T-helper 22 cell (primary cell): ENCODE measurements at places on chromosomes 11 and 22.
A peak's percentile ranks its signal among the peaks of the same experiment; 100 is the strongest.

DNA sequence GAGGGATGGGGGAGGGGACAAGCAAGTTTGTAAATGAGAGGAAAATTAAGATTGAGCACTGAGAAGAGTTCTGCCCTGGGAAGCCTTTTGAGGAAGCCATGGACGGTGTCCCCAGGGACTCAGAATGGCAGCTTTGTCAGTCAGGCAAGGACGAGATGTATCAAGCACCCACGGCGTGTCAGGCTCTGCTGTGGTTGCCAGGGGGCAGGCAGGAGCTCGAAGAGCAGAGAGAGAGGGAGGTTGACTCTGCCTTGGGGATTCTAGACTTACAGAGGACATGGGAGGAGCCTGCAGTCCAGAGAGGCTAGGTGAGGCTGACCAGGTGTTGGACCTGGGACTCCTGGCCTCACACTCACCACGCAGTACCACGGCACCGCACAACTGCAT is 29.1 kb upstream of the SYT7 start:
- no peak for DNase-seq

GRCh38 chr11:10303558-10304363 is 1.1 kb upstream of the ADM start:
- no peak for DNase-seq

- DNase-seq, result no peak
Observed at GRCh38 chr11:123493349-123494063, 63.4 kb downstream of the GRAMD1B start.

- DNase-seq, result no peak
Observed at GRCh38 chr11:128305588-128305987, 281.8 kb downstream of the ETS1 start.

DNA sequence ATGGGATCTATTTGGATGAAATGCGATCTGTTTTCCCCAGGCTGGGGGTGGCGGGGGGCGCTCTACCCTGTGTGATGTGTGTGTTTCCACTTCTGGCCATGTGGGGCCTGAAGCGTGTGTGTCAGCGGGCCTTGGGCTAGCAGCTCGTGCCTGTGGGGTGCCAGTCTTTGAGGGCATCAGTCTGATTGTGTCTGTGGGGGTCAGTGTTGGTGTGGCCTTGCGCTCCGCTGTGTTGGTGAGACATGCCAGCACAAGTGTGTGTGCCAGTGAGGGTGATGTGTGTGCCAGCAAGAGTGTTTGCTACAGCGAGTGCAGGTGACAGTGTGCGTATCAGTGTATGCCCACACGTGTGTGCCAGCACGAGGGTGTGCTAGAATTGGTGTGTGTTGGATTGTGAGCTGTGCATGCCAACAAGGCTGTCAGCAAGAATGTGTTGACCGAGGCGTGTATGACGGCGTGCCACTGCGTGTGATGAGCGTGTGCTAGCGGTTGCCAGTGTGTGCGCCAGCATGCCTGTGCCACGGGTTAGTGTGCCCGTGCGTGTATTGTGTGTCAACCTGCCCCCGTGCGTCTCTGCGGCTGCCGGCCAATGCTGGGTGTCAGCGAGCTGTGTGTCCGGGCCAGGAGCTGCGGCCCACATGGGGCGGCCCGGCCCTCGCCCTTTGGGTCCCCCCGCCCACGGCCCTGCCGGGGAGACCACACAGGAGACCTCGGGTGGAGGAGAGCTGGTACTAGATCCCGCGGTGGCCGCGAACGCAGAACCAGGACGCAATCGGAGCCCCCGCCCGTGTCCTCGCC is 519 bp downstream of the ARRB1 start:
- DNase-seq, result peak; percentile 20

DNA sequence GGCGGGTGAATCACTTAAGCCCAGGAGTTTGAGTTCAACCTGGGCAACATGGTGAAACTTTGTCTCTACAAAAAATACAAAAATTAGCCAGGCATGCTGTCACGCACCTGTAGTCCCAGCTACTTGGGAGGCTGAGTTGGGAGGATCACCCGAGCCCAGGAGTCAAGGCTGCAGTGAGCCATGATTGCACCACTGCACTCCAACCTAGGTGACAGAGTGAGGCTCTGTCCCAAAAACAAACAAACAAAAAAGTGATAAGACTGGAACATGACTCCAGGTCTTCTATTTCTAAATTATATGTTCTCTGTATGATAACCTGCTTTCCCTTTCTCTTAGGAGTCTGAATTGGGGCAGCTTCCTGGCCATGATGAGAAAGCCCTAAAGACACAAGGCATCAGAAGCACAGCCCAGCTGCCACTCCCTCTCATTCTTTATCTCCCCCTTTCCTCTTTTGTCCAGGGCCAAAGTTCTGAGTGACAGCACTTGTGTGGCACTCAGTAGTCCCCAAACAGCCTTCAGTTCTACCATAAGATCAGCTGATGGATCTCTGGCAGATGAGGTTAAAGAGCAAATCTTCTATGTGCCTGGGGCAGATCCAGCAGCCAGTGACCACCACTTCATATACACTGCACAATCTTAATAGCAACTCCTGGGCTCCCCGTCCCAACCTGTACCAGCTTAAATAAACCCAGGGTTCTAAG is 136.0 kb downstream of the C11orf58 start:
- DNase-seq, result no peak

DNA sequence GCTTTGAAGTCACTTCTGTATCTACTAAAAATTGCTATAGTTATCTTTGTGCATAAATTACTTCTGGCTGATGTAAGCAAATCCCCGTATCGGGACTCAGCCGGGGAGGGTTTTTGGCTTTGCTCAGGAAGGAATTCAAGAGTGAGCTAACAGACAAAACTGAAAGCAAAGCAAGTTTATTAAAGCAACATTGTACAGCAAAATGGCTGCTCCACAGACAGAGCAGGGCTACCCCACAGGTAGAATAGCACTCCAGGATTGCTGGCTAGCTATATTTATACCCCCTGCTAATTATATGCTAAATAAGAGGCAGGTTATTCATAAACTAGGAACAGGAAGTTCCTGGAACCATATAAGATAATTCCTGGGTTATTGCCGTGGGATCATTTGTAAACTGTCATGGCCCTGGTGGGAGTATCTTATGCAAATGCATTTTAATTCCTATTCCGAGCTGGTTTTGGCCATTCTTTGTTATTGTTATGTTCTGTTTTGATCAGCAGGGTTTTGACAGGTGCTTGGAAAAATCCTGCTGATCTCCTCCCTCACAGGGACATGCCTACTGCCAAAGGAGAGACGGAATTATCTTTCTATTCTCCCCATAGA is 15.2 kb downstream of the MIF start:
- no peak for DNase-seq

DNA sequence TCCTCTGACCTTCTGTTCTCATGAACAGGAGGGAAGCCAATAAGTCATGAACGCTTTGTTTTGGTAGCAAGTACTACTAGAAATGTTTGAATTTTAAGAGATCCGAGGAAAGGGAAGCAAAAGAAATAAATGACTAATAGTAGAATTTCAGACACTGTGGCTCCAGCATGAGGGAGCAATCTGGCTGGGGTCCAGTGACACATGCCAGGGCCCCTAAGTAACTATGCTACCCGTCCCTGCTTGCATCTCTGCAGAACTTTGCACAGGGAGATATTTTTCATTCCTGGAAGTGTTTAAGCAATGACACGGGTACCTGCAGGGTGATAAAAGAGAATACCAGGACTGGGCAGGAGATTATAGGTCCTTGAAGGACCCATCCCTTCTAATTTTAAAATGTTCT is 7.3 kb upstream of the ADAMTS8 start:
- DNase-seq, result no peak

DNA sequence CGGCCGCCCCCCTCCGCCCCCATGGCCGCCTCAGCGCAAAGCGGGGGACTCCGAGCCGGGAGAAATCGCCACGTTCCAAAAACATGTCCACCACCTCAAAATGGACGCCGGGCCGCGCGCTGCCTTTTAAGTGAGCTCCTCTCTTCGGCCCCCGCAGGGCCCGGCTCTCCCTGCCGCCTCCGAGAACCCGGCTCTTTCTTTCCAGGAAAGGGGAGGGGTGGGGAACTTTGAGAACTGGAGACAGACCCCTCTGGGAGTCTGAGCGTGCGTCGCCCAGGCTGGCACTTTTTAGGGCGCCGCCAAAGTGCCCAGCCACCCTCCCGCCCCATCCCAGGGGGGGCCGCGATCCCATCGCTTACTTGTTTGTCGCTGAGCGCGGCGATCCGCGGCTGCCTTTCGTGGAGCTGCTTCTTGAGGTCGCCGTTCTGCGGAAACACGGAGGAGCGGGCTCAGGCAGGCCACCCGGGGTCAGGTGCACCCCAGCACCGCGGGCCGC is 1.6 kb downstream of the PHF21B start:
- DNase-seq, result no peak

DNA sequence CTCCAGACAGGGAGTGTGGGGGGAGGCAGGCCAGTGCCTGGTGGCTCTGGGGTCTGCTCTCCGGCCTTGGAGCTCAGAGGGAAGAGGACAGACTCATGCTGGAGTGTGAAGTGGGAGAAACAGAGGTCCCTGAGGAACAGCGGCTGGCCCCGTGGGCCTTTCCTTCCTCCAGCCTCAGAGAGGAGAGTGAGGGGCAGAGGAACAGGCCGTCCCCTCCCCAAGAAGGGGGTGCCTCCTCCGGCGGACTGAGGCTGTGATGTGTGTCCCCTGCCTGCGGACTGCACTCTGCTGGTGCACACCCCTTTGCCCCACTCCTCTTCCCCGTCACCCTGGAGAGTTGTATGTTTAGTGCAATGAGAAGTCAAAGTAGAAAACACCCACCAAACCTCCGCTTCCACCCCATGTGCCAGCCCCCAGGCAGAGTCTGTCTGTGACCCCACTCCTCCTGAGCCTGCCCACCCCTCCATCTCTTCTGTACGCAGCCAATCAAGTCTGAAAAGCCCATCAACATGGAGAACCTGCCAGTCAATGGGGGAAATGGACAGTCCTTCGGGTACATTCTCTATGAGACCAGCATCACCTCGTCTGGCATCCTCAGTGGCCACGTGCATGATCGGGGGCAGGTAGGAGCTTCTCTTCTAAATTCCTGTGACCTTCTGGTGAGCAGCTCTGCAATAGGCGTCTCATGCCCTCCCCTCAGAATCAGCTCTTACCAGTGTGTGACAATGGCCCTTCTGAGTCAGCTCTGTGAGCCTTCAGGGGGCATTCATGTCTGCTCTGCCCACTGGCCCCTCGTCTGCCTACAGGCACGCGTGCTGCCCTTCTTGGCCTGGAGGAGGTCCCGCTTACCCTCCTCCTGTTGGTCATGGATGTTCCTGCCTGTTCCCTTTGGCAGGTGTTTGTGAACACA is 39.0 kb downstream of the GLB1L2 start:
- DNase-seq, result no peak

DNA sequence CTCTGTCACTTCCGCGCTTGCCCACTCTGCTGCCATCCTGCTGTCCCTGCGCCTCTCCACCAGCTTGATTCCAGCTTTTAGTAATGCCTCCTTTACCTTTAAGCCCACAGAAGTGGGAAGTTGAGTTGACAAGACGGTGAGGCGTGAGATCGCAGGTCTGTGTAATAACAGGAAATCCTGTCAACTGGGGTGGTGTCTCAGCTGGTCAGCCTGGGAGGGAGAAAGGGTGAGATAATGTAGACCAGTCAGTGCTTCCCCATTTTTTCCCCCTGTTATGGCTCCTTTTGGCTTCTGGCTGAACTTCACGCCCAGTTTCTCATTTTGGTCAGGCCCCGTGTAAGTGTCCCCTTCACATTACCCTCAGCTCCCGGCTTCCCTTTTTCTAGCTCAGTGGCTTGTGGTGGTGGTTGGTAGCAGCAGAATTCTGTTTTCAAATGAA is 98.9 kb downstream of the TRAF6 start:
- DNase-seq, result no peak

DNA sequence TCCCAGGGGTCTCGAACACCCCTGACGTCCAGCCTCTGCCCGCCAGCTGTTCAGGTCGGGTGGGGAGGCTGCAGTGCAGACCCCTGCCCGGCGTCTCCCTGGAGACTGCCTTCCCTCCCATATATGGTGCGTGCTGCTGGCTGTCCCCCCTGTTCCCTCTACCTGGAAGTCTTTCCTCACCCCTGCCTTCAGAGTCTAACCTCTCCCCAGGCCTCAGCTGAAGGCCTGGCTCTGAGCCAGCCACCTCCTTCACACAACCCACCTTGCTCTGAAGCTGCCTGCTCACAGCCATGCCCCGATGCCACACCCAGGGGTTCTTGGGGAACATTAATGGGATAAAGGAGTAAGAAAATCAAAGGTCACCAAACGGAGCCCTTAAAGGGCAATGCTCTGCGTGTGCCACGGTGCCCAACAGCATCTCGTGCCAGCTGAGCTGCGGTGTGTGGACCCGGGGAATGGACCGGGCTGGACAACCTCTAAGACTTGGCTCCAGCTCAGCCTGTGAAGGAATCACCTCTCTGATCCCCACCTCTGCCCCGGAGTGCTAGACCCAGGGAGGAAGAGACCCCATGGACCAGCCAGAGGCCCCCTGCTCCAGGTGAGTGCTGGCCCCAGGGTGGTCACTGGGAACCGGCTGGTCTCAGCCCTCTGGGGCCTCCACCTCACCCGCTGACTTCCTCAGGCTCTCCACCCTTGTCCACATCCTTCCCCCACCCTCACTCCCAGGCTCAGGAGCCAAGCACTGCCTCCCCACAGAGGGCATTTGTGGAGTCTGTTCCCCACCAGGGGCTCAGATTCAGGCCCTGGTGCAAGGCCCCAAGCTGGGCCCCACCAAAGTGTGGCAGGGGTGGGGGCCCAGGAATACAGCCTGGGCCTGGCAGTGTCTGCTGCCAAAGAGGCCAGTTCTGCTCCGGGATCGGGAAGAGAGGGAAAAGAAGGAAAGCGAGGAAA is at the start of gene NLRP6:
NLRP6 (plus strand) TSS at position 407 of the 951 bp plus-strand sequence; CDS start at position 570, 163 bp downstream.
- DNase-seq, result no peak

DNA sequence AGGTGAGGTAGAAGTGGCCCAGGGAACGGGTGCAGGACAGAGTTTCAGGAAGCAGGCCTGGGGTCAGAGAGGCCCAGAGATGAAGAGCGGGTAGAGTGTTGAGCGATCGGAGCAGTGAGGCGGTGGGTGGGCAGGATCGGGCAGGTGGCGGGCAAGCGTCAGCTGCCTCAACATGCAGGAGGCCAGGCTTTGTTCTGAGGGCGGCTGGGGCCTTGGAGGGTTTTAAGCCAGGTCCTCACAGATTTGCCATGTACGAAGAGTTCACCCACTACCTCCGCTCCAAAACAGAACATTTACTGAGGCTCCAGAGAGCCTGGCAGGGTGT is 29.4 kb downstream of the FLRT1 start:
- no peak for DNase-seq

- peak; percentile 19 for DNase-seq
Observed at GRCh38 chr22:19291218-19291579, 320 bp downstream of the CLTCL1 start.

- no peak for DNase-seq
Observed at GRCh38 chr11:27968461-27968860, 139.5 kb downstream of the KIF18A start.

GRCh38 chr22:22366537-22366936 is 122.0 kb downstream of the VPREB1 start:
- no peak for DNase-seq
